ENCODE measurements at places on chromosomes 13 and 19.

DNA sequence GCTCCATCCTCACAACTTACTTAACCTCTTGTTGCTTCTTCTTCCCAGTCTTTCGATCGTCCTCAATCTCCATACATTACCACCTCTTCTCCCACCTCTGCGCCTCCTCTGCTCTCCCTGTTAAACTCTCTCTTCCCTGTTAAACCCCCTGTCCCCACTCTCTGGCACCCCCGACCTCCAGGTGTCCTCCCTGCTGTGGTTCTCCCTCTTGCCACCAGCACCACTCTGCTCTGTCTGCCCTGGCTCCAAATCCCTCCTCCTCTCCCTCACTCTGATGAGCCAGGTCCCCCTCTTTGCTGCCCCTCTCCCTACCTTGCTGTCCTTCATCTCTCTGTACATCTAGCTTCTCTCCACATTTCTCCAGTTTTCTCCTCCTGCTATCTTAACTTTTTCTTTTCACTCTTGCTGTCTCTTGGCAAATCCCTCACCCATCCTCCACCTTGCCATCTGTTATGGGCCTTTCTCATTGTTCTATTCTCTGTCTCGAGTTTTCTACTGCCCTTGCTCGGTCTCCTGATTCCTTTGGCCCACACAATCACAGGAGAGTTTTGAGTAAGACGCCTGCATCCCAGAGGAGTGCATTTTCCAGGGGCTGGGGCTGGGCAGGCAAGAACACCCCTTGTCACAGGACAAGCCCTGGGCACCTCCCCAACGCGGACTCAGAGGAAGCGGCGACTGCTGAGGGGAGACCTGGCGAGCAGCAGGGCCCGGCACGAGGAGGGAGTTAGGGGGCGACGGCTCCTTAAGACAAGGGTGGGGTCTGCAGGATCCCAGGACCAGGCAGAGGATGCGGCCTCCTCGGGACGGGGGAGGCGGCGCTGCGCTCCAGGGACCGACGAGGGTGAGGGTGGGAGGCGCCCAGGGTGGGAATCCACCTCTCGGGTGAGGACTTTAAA, 21.4 kb upstream of the ERVV-1 start:
- DNase-seq = no peak

- DNase-seq = no peak
These were observed 195.7 kb upstream of the UBL3 start for GRCh38 chr13:30045916-30046704.

DNA sequence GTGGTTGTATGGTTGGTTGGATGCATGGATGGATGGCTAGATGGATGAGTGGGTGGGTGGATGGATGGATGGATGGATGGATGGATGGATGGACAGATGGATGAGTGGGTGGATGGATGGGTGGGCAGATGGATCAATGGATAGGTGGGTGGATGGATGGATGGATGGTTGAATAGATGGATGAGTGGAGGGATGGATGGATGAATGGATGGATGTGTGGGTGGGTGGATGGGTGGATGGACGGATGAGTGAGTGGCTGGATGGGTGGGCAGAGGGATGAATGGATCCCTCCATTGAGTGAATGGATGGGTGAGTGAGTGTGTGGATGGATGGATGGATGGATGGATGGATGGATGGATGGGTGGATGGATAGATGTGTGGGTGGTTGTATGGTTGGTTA, 9.0 kb upstream of the NMRK2 start:
- no peak for DNase-seq

DNA sequence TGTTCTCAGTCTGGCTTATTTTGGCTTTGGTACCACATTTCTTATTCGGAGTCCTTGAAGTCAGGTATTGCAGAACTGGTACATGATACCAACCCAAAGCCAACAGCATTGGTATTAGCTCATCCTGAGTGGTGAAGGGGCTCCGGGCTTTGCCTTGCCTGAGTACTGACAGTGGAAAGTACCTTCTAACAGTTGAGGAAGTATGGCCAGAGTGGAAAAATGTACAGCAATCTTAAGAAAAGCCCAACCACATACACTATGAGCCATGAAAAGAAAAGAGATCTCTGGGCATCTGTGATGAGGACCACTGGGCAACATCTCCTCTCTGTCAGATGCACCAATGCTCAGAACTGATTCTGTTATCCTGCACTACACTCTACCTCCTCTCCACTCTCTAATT, 8.3 kb downstream of the LCP1 start:
- no peak for DNase-seq

DNA sequence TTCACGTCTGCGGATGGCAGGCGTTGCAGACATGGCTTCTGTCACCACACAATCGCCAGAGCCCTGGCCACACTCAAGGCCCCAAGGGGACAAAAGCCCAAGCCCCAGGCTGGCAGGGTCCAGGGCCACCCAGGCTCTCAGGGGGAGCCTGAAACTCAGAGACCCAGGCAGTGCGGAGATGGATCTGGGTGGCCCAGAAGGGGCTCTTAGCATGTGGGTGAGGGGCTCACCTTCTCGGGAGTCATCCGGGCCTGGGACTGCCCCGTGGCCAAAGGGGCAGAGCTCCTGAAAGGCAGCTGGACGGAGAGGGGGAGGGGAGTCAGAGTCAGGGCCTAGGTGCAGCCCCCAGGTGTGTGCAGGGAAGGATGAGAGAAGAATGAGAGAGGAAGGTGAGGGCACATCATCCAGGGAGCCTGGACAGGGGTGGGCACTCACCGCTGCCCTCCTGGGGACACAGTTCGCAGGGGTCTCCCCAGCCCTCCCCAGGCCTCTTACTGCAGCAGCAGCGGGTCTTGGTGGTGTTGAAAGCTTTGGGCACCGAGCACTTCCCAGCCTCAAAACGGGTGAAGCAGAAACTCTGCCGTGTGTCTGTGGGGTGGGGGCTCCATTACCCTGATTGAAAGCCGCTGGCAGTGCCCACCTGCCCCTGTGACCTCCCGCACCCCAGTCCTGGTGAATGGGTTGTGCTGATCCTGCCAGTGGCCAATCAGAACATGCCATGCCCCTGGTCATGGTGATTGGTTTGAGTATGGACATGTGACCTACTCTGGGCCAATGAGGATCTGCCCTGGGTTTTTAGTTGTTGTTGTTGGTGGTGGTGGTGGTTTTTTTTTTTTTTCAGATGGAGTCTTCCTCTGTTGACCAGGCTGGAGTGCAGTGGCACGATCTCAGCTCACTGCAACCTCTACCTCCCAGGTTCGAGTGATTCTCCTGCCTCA, 37.4 kb downstream of the CCL25 start:
- no peak for DNase-seq

- peak; percentile 32 for DNase-seq
These were observed at the start of gene CELF5 for GRCh38 chr19:3224346-3225168. Gene CELF5, plus strand, starts transcription at chr19:3224661. Its CDS starts 79 bp downstream, at chr19:3224740.

GRCh38 chr19:30567536-30568232, 195.5 kb downstream of the ZNF536 start:
- DNase-seq = no peak

DNA sequence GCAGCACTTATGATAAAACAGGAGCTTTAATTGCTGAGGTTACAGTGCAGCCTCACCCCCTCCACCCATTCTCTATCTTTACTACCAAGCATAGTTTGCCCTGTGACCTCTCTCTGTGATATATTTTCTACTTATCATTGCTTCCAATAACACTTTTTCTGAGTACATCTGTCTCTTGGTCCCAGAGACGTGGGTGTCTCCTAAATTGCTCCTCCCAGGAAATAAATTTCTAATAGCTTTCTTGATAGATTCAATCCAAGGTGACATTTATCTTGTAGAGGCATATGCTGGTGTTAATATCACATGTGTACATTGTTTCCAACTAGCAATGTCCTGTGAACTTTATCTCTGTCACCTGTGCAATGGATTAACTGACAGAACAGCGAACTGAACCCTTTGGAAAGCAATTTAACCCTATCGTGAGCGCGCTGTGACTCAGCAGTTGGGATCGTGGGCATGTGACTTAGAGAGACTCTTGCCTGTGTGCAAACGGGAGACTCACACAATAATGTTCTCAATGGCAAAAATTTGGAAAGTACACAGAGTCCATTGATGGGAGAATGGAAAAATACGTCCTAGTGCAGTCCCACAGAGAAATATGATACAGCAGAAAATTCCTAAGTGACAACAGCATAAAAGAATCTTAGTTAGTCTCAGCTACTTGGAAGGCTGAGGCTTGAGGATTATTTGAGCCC, 7.0 kb upstream of the MAP2K2 start:
- DNase-seq = no peak

DNA sequence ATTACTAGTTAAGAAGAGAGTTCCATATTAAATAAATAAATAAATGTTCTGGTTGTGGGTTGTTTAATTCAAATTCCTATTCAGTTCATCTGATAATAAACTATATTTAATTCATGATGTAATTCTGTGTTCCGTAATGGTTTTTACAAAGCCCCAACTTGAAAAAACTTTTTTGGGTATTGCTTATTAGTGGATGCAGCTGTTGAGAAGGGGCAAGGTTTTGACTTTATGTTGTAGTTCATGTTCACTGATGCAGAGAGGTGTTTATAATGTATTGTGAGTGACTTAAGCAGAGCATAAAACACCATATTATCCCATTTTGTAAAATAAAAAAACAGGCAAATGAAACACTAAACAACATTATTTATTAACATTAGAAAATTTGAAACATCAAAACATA, 107.3 kb upstream of the TNFSF11 start:
- no peak for DNase-seq

GRCh38 chr19:32691291-32691951, at the start of gene NUDT19:
Gene NUDT19, plus strand, starts transcription at chr19:32691821. Its CDS starts 140 bp downstream, at chr19:32691961.
- DNase-seq = peak; percentile 76

- DNase-seq = no peak
These were observed 66.5 kb downstream of the MLLT1 start for GRCh38 chr19:6213266-6213595.

DNA sequence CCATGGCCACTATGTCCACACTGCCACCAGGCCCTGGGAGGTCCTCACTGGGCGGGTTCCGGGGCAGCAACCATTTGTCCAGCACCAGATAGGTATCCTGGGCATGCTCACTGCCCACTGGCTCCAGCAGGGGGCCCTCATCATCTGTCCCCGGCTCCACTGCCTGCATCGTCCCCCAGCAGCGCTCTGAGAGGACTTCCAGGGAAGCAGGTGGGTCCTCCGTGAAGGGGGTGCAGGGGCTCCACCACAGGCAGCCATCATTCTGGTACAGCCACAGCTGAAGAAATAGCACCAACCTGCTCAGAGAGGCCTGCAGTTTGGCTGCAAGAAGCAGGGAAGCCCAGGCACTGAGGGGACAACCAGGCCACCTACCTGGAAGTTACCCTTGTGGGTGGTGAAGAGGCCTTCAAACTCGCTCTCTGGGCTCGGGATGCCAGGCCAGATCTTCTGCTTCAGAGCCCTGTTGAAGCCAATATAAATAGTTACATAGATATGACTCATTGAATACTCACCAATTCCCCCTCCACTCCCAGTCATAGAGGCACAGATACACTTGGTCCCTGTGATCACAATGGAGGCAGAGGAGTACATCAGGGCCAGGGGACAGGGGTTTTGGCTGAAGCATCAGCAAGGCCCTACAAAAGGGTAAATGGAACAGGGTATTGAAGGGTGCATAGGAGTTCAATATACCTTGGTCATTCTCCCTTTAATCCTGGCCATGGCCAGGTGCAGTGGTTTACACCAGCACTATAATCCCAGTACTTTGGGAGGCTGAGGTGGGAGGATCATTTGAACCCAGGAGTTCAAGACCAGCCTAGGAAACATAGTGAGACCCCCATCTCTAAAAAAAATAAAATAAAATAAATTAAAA, 4.1 kb downstream of the SWSAP1 start:
- DNase-seq = no peak

GRCh38 chr13:36680913-36681312, 7.1 kb downstream of the SERTM1 start:
- no peak for DNase-seq

- DNase-seq = no peak
These were observed 21.2 kb upstream of the MYDGF start for GRCh38 chr19:4691373-4691772.

- DNase-seq = peak; percentile 21
These were observed 20.3 kb downstream of the C19orf81 start for GRCh38 chr19:50669302-50670101.

GRCh38 chr19:6724631-6725492, 4.4 kb upstream of the C3 start:
- DNase-seq = no peak

DNA sequence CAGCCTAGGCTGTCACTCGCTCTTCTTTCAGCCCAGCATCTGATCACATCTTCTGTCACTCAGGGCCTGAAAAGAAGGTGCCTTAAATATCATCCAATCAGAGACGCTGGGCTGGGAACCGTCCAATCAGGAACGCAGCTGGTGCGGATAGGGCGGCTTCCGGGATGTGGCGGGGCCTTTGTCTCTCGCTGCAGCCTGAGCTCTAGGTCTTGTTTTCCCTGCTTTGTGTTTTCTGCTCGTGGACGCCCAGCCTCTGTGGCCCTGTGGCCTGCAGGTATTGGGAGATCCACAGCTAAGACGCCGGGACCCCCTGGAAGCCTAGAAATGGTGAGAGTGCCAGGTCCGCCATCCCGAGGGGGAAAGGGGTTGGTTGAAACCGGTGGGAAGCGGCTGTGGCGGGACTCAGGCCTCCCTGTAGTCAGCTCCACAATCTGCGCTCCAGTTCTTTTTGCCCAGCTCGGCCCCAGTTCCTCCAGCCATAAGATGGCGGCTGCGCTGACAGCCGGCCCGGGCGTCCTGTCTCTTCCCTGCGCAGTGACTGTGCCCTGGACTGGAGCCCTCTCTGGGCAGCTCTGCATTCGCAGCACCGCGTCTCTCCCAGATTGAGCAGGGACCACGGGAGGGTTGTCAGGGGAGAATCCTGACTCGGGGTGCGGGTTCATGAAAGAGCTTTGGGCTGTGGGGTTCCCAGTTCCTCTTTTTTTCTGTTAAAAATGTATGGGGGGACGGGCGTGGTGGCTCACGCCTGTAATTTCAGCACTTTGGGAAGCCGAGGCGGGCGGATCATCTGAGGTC, at the start of gene ZNF85:
Gene ZNF85 (plus strand): TSS at position 175 of the 795 bp plus-strand sequence. CDS start 150 bp downstream, at position 325.
- peak; percentile 75 for DNase-seq

GRCh38 chr19:6802336-6803035, 30.0 kb downstream of the VAV1 start:
- DNase-seq = peak; percentile 43

DNA sequence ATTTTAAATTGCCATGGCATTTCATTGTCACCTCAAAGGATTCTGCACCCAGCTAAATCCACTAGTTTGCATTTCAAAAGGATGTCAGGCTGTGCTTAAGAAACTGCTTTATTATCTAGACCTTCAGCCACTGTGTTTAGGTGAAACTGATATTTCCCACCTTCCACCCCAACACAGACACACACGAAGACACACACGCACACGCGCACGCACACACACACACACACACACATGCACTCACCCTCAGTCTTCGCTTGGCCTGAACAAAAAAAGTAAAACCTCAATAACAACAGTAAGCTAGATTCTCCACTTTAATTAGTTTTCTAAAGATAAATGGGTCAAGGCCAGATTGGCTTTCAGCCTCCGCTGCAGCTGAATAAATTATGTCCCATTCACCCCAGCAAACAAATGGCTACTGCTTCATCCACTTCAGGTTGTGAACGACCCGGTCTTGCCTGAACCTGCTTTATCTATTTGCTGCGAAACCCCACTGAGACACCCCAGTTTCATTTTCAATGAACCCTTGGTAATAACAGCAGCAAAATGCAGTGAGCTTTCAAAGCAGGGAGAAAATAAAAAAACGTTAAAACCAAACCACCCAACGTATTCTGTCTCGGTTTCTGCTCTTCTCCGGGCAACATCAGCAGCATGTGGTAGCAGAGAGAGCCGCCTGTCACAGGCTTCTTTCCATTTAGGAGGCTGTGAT, 166.8 kb downstream of the DCT start:
- no peak for DNase-seq

Data from stimulated activated CD4-positive, alpha-beta T cell treated with anti-CD3 and anti-CD28 coated beads, Interleukin-4, amount 100 ng/mL, for 48 hours (primary cell).